ENCODE measurements at places on chromosomes 4 and X. TPM values are rescaled to one million over a fixed set of nuclear protein-coding genes. Genes with fewer than 3 reads are reported as not detected.

- DNase-seq = no peak
Observed at GRCh38 chrX:66022632-66023384, 17.1 kb downstream of the VSIG4 start.

GRCh38 chr4:79604152-79604551, 196.1 kb upstream of the GK2 start:
- no peak for DNase-seq

GRCh38 chrX:257681-258289, 23.4 kb upstream of the PLCXD1 start:
- DNase-seq = no peak

GRCh38 chr4:8051644-8052043, 107.0 kb downstream of the ABLIM2 start:
- no peak for DNase-seq

GRCh38 chrX:56800801-56801200, 71.8 kb downstream of the NBDY start:
- no peak for DNase-seq

DNA sequence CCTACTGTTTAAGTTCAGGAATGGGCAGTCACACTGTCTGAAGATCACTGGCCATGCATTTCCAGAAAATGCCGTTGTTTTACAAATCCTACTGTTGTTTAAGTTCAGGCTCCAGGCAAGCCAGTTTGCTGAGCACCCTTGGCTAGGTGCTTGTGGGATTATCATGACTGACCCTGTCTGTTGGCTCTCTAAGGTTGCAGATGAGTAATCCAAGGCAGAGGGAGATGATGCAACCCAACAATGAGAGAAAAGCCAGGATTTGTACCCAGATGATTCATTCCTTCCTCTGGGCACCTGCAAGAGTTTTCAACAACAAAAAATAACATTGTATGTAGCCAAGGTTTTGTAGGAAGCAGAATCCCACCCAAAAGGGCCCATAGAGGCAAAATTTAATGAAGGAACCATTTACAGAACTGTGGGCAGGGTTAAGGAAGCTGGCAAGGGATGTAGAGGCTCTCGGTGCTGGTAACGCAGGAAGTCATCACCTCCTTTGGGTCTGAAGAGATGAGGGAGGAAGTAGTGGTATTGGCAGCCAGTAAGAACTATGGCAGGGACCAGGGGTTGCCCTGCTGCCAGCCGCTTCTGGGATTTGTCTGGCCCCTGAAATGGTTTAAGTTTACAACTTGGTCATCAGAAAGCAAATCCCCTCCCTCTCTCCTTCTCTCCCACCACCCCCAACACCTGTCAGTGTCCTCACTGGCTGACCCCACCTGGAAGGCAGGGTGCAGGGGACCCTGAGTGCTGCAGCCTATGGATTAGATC, 54.8 kb downstream of the MSX1 start:
- DNase-seq = no peak

DNA sequence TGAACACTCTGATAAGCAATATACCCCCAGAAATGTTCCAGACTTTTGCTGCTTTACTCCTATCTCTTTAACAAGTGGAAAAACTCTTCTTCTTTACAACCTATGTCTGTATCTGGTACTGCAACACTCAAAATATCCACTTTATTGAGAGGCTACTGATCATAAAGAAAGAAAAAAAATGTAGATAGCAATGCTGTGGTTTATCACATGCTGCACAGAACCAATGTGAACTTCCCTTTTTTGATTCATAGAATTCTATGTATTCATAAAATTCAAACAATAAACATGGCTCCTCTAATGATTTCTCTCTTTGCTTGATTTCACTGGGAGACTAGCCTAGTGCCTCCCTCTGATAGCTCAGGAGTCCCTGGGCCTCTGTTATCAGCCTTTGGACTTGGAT, 223.5 kb downstream of the ZNF674 start:
- DNase-seq = no peak

- no peak for DNase-seq
Observed at GRCh38 chrX:39820938-39821708, 276.6 kb downstream of the BCOR start.

DNA sequence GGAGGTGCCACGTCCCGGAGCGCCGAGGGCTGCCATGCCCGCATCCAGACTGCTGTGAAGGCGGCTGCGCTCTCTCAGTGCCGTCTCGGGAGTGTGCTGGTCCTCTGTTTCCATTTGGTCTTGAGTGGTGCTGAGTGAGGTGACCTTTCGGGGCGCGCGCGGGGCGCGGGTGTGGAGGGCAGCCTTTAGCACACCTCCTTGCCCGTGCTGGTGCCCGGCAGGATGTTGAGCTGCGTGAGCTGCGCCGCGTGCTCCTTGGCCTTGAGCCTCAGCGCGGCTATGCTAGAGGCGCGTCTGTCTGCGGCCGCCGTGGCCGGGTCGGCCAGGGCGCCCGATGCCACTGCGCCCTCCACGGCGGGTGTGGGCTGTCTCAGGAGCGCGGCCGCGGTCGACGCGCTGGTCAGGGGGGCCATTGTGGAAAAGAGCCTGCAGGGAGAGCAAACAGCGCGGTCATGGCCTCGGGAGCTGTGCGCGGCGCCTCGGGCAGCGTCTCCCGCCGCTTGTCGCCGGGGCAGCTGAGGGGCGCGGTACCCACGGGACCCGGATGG, 11.2 kb downstream of the ARX start:
- DNase-seq = no peak

- no peak for DNase-seq
Observed at GRCh38 chrX:70998411-70999027, 67.6 kb upstream of the SLC7A3 start.

DNA sequence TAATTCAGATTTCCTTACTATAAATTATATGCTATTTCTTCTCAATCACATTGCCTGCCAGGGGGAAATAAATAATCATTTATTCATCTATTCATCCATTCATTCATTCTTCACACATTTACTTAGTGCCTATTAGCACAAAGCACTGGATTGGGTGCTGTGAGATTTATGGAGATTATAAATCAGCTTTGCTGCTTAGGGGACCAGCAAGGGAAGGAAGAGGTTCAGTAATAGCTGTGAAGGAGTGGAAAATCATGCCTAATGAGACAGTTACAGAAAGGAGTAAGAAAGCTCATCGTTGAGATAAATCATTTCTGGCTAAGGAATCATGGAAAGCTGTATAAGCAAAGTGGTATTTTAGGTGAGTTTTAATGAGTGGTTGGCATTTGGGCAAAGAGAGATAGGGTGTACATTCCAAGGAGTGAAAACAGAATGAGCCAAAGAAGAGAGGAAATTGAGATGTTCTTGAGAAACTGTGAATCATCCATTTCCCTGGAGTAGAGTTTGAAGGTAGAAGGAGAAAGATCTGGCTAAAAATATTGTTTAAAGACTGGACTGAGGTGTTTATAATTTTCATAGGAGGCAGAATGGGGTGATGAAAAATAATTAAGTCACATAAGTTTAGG, 9.6 kb downstream of the ARSJ start:
- DNase-seq = no peak

- no peak for DNase-seq
Observed at GRCh38 chr4:31114816-31115215, 394.6 kb downstream of the PCDH7 start.

GRCh38 chr4:38980903-38981676, 51.1 kb downstream of the TMEM156 start:
- DNase-seq = no peak

DNA sequence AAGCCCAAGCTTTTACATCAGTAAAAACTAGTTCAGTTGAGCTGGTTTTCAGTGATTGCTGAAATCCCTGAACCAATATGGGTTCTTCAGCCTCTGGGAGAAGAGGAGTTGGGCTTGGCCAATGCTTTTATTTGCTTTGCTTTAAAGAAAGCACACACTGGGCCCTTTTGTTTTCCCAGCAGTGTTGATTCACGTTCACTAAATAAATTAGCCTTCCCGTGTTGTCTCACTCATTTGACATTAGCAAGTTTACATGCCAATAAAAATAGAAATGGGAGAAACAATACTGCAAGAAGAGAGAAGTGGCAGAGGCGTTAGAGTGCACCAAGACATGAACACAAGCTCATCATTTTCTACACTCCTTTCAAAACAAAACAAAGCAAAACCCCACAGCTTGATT, 136.2 kb downstream of the SHROOM3 start:
- no peak for DNase-seq

DNA sequence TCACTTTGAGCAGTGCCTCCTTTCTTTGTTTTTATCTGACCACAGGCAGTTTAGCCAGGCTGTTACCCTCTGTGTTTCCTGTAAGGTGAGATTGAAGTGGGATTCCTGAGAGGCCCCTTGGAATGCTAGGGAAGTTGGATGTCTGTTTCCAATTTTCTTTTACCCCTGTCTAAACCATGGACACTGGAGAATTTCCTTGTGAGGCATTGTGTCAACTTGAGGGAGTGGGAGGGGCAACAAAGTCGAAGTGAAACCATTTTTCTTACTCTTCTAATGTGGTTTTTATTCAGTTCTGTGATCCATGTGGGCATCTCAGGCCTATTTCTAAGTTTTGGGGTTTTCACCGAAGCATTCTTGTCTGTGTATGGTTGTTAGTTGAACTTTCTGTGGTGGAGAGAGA, 296.1 kb upstream of the UGT8 start:
- DNase-seq = no peak

- no peak for DNase-seq
Observed at GRCh38 chr4:100299046-100299840, 109.0 kb upstream of the DDIT4L start.

- no peak for DNase-seq
Observed at GRCh38 chr4:2335729-2336101, 73.8 kb upstream of the MXD4 start.

- no peak for DNase-seq
Observed at GRCh38 chr4:189083769-189084168, 856.9 kb upstream of the FRG1 start.

- DNase-seq = no peak
Observed at GRCh38 chr4:145716200-145716599, 36.3 kb downstream of the C4orf51 start.

- no peak for DNase-seq
Observed at GRCh38 chrX:93538575-93538974, 134.8 kb downstream of the NAP1L3 start.

GRCh38 chrX:106999002-106999975, 723 bp downstream of the MORC4 start:
- DNase-seq = peak; percentile 27

DNA sequence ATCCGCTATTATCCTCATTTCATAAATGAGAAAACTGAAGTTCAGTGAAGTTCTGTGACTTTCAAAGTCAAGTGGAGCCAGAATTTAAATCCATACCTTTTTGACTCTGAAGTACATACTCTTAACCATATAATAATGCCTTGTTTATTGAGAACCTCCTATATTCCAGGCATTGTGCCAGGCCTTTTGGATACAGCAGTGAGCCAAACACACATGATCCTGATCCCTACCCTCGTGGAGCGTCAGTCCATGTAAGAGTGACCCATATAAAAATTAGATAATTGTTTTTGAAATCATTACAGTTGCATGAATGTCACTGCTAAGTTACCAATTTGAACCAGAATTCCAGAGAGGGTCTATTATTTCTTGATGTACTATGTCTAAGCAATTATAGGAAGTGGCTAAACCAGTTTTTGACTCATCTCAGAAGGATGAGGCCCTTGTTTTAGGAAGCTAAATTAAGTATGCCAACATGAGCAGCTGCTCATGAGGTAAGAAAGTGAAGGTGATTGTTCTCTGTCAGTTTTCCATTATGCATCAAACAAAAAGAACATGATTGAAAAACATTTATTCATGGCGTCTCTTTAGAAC, 289.5 kb downstream of the GLUD2 start:
- no peak for DNase-seq

DNA sequence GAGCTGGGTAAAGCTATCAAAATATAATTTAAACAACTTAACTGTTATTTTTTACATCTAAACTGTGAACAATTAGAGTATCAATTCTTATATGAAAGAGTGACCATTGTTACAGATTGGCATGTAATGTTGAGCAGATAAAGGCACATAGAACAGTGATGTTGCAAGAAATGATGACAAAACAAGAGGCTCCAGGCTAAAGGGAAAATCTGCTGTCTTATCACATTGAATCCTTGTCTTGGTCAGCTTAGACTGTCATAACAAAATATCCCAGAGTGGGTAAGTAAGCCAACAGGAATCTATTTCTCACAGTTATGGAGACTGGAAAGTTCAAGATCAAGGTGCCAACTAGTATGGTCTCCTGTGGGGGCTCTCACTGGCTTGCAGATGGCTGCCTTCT, 154.1 kb upstream of the PPP3CA start:
- DNase-seq = no peak

GRCh38 chr4:1382776-1383727, 23.2 kb downstream of the NKX1-1 start:
- DNase-seq = no peak

- no peak for DNase-seq
Observed at GRCh38 chrX:69093960-69094871, 71.0 kb downstream of the PJA1 start.

GRCh38 chr4:146343199-146343598, 128.9 kb downstream of the REELD1 start:
- DNase-seq = no peak

GRCh38 chr4:41611881-41612871, 74.2 kb downstream of the LIMCH1 start:
- DNase-seq = no peak

DNA sequence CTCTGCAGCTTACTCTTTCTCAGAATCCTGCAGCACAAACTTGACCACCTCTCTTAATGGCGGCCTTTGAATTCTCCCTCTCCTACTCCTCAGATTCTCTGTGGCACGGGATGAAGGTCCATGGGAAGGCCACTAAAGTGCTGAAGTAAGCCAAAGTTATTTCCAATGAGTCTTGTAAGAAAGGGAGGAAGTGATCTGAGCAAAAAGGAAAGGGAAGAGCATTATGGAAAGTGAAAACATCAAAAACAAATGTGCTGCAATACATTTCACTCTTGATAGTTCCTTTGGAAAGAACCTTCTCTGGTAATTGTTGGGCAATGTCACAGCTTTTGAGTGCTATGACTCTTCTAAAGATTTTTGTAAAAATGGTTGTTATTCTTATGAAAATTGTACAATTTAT, 54.3 kb upstream of the CAMK2D start:
- DNase-seq = no peak

PLCXD1 gene
- 12.8 TPM for total RNA-seq

MAGEC2 gene
- total RNA-seq = not detected

USP51 gene
- 1.9 TPM for total RNA-seq

SPANXC gene
- not detected for total RNA-seq

GLOD5 gene
- not detected for total RNA-seq

GYPB gene
- not detected for total RNA-seq

KCTD8 gene
- 14.3 TPM for total RNA-seq

NXF3 gene
- total RNA-seq = 1.8 TPM

GSX2 gene
- not detected for total RNA-seq

RS1 gene
- not detected for total RNA-seq

UCP1 gene
- total RNA-seq = not detected

TCEAL7 gene
- 3.8 TPM for total RNA-seq

Data from omental fat pad (tissue), 4 donors.